Caudate nucleus (tissue), 63 donors: ENCODE measurements at places on chromosomes 12 and 14.

DNA sequence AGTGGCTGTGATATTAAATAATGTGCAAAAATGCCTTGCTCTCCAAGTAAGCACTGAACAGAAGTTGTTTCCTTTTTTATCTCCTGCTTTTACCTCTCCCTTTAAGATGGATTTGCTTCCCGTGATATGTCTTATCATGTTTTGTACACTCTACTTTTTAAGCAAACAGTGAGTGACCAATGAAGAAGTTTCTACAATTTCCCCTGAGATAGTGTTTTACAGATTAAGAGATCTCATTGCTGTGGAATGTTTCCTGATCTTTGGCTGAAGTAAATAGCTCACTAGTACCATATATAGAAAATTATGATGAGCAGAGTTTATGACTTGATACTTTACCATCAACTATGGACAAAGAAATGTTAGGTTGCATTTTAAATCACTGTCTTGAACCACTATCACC is 184.8 kb upstream of the PDE3A start:
- DNase-seq: no peak

GRCh38 chr12:71216725-71217579 is 59.2 kb upstream of the TSPAN8 start:
- no peak for DNase-seq

DNA sequence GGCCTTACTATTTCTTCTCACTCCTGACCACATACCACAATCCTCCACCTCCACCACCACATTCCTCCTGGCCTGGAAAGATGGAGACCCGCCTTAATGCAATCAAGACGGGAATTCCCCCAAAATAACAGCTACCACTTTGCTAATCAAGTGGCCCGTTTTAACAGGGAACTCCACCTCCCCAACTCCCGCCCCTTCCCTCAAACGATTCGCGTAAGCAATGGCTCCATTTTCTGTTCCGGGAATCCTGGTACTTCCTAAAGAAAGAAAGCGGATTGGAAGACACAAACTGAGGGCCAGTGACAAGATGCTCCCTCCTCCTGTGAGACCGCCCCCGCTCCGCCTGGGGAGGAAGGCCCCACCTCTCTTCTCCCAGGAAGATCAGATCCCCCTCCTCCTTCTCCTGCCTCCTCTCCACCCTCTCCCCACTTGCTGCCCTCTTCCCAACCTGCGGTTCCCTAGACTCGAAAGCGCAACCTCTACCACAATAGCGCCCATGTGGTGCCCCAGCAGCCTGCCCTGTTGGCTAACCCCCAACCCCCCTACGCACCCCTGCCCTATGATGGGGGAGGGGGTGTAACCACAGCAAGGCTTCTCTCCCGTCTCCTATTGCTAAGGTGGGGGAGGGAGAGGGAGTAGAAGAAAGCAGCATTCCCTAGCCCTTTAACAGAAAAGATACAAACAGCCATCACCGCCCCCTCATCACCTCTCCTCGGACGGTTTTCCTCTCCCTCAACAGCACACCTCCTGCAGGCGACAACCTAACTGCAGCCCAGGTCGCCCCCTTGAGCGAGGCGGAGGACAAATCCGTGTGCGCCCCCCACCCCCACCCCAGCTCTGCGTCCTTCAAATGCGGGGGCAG is 777 bp downstream of the ARF3 start:
- peak; percentile 34 for DNase-seq

DNA sequence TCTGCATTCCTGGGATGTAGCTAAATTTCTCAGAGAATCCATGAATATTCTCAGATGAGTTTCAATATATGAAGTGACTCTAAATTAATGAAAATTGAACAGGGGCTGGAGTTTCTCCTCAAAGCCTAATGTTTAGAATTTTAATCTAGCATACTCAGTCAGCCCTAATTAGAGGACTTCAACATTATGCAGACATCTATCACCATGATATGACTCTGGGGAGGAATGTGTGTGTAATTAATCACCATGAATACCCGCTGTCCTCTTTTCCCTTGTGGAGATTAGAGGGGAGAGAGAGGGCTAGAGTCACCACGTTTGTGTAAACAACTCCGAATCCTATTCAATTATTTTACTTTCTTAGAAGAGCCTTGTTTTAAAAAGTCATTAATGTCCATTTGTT is 698.6 kb upstream of the MDGA2 start:
- DNase-seq: no peak

DNA sequence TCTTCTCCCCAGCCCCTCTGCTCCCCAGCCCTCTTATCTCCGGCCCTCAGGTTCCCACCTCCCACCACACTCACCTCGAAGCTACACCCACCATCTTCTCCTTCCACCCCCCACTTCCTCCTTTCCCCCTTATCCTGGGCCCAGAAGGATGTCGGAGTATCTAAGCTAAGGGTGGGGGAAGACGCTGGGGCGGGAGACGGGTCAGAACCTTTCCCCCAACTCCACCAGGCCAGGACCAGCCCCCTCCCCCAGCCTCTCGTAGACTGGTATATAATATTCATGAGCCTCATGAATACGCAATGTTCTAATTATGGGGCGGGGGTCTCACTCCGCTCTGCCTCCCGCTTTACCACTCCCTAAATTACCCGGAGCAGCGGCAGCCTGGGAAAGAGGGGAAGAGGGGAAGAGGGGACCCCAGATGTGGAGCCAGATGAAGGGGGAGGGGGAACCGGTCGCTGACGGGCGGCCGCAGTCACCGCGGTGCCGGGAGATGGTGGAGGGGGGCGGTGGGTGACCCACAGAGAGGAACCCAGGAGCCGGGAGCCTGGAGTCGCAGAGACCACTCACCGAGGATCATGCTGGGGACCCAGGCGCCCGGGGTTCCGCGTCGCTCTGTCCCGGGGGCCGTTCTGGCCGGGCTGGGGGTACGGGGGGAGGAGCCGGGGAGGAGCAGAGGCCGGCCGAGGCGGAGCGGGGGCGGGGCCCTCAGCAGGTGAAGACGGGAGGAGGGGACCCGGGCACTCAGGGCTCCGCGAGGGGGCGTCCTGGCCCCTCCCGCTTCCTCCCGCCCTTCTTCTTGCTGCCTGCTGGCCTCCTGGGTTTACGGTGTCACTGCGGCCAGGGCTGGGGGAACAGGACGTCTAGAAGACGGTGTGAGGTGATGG is 6.4 kb upstream of the ZNF385A start:
- DNase-seq: peak; percentile 14

DNA sequence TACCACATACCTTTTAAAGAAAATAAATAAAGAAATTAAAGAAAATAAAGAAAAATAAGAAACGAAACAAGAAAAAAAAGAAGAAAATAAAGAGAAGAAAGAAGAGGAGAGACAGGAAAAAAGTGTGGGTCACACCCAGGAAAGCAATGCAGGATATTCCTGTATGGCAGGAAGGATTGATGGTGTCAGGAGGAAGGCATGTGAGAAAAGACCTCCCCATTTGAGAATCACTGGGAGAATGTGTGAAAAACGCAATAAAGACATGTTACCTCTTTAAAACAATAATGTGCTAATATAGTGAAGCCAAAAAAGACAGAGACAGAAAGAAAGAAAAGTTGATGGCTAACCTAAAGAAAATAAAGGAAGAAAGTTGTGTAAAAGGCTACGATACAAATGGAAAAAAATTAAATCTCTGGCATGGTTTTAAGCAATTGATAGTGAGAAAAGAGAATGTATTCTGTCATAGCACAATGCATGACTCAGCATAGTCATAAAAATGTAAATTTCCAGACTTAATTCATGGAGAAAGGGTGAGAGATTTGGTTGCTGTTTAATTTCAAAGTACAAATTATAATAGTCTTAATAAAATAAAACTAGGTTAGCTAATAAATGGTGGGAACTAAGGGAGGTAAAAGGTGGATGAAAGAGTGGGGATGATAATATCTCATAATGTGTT is 24.3 kb upstream of the FOXG1 start:
- DNase-seq: no peak

GRCh38 chr12:32032205-32032810 is 73.1 kb downstream of the RESF1 start:
- DNase-seq: no peak

GRCh38 chr12:74780182-74780849 is 242.7 kb downstream of the ATXN7L3B start:
- no peak for DNase-seq

- DNase-seq: no peak
Measured at GRCh38 chr14:74963178-74963704, 7.8 kb upstream of the PGF start.

DNA sequence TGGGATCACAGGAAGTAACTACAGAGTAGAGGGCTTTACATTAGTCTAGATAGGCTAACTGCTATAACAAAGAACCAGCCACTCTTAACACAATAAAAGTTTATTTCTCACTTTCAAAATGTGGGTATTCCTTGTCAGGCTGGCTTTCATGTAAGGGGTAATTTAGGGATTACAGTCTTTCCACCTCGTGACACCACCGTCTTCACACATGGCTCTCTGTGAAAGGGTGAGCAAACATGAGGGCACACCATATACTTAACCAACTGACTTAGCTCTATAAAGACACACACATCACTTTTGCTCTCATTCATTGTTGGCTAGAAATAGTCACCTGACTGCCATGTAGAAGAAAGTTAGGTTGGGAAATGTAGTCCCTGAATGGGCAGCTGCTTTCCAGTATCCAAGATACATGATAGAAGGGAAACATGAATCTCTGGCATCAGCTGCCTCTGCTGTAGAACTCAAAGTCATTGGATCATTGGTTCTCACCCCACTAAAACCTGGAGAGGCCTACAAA is 66.1 kb upstream of the CRY1 start:
- no peak for DNase-seq

- DNase-seq: peak; percentile 1
Measured at GRCh38 chr12:95582230-95583058, 31.2 kb upstream of the USP44 start.

DNA sequence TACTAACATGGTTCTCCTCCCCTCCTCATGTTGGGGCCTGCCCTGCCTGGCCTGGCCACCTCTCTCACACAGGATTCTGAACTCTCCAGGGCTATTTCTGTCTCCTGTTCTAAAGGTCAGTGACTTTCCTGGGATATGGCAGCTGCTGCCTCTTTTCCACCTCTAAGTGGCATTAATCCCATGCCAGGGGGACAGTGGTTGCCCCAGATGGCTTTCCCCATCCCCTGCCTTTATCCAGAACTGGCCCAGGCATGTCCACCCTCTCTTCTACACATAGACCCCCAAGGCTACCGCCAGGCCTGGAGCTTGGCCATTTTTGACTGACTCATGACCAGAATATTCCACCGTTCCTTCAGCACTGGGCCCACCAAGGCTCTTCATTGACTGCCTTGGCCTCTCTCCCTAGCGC is 90.4 kb downstream of the IRF2BPL start:
- DNase-seq: no peak

GRCh38 chr12:89270548-89270947 is 81.8 kb downstream of the DUSP6 start:
- no peak for DNase-seq

GRCh38 chr12:113245695-113246477 is 24.6 kb downstream of the TPCN1 start:
- DNase-seq: no peak

DNA sequence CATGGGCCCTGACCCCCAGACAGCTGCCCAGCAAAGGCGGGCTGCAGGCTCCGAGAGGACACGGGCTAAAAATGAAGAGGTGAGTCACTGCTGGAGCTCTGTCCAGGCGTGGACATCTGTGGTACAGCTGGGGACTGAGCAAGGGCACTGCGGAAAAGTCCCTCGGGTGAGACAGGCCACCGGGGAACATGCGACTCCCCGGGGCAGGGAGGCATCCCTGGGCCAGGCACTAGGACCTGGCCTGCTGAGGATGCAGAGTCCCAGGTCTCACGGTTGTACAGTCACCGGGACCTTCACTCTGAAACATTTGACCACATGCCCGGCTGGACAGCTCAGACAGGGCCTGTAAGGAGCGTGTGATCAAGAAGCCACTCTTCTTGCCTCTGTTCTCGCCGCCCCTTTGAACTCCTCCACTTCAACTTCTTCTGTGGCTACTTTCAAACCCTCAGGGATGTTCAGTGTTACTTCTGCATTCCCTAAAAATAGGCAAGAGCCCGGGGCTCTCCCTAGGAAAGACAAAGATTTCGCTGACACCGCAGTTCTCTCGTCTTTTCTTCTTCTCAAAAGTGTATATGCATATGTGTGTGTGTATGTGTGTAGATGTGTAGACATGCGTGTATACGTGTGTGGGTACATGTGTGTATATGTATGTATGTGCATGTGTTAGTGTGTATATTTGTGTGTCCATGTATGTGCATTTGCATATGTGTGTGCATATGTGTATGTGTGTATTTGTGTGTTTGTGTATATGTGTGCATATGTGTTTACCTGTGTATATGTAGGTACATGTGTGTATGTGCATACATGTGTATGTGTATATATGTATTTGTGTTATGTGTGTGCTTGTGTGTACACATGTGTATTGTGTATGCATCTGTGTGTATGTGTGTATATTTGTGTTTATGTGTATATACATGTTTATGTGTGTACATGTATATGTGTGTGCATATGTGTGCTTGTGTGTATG is 5.0 kb upstream of the RFLNA start:
- DNase-seq: no peak

GRCh38 chr12:123094349-123095077 is 56.4 kb downstream of the PITPNM2 start:
- no peak for DNase-seq

DNA sequence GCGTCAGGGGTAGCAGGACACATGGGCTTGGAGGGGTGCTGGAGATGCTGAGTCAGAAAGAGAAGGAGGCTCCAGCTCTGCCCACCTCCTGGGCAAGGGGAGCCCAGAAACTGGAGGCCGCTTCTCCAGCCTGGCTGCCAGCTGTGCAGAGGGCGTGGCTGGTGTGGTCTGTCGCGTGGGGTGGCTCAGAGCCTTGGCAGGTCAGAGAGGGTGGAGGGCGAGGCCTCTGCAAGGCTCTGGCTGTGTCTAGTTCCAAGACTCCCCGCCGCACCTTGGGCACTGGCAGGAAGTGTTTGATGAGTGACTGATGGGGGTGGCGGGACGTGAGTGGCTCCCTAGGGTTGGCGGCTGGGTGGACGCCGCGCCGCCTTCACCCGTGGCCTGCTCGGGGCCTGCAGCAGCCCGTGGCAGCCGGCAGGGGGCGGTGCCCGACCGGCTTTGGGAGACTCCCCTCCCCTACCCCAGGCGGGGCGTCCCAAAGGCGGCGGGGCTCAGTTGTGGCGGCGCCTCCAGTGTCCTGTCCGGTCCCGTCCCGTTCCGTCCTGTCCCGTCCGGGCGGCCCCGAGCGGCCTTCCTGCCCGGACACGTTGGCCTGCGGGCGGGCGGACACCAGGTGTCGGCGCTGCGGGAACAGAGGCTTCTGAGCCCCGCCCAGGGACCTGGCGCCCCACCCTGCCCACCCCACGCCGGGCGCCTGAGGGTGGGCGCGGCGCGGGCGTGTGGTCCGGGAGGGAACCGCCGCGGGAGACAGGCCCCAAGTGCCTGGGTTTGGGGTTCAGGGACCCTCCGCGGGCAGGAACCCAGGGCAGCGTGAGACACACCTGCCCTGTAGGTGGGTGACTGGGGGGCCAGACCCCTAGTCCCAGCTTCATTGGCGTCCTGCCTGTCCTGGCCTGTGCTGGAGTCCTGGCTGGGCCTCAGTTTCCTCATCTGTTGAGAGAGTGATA is 39.7 kb downstream of the KRT80 start:
- DNase-seq: peak; percentile 10

DNA sequence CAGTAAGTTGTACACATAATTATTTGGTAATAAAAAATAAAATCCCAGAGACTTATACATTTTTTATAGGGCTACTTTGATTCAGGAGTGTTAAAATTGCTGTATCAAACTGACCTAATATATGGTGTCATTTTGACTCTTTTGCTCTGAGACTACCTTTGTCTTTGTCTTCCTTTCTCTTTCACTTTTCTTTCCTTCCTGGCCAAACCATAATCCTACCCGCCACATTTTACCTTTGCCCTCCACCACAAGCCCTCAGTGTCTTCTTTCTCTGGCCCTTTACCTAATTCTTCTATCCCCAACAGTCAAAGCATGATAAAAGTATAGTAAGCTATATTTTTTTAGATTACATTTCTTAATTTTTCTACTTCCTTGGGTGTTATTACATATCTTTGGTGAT is 62.0 kb downstream of the CAND1 start:
- no peak for DNase-seq
